ENCODE measurements at places on chromosomes 6 and 20.

DNA sequence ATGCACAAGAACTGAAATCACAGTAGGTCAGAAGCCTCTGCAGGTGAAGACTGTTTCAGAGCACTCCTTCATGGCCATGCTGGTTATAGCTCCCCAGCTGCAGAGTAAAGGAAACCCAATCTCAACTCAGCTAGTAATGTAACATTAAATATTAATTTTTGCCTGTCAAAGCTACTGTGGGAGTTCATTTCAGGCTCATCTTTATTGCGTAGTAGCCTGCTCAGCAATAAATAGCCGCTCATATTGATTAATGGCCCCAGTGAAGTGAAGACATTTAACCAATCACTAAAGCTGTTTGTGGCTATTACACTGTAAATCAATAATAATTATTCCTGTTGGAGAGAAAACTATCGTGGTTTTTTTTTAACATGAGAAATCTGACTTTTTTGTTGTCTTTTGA is 101.7 kb downstream of the FRK start:
- DNase-seq = no peak

- peak; percentile 17 for DNase-seq
Measured at GRCh38 chr6:122947355-122947754, 48.7 kb upstream of the CLVS2 start.

DNA sequence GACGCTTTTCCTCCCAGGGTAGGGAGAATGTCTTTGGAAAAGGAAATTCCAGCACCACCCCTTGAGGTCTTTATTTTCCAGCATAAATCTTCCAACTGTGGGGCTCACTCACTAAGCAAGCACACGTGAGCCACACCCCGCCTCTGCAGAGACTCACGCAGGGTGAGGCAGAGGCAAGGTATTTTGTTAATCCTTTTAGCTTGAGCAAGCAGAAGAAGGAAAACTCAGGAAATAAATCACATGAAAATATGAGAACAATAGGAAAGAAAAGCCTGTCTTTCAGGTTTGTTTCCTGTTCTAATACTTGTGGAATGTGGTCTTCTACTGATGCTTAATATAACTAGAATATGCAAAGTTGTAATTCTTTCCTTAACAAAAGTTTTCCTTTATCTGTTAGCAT is 4.1 kb upstream of the PHACTR2 start:
- DNase-seq = no peak

- no peak for DNase-seq
Measured at GRCh38 chr6:11527274-11527870, 10.2 kb upstream of the TMEM170B start.

GRCh38 chr6:124881898-124882578 is 80.2 kb upstream of the RNF217 start:
- no peak for DNase-seq

- DNase-seq = no peak
Measured at GRCh38 chr6:50451826-50452400, 261.4 kb upstream of the TFAP2D start.

DNA sequence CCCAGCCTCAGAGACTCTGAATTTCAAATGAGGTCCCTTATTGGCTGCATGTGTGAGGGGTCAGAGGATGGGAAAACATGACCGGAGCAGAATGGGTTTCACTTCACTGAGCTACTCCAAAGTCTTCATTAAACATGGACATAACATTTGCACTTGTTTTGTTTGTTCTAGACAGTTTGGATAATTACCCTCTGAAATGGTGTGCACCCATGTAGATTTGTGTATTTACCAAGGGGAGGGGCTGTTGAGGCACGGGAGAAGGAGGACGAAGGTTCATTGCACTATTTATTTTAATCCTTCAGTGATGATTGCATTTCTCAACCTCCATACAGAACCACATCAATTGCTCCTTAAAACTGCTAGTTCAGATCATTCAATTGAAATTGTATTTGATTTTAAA is 364.2 kb downstream of the TFAP2B start:
- DNase-seq = no peak

DNA sequence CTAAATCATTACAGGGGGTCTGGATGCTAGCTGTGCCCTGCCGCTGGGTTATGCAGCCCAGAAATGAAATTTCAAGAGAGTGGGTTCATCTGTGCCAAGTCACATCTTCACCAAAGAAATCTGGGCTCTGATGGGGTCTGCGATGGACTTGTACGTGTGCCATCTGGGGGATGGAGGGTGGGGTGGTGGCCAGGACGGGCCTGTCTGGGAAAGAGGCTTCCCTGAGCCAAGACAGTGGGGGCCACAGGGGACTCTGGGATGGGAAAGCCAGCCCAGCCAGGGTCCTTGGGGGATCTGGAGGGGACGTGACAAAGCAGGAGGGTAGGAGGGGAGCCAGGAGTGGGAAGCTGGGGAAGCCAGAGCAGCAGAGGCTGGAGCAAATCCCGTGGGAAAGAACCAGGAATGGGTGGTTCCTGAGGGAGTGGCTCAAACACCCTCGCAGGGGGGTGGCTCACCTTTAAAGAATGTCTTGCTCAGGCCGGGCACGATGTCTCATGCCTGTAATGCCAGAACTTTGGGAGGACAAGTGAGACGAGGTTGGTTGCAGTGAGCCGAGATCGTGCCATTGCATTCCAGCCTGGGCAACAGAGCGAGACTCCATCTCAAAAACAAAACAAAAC is 36.3 kb upstream of the SULF2 start:
- DNase-seq = no peak

DNA sequence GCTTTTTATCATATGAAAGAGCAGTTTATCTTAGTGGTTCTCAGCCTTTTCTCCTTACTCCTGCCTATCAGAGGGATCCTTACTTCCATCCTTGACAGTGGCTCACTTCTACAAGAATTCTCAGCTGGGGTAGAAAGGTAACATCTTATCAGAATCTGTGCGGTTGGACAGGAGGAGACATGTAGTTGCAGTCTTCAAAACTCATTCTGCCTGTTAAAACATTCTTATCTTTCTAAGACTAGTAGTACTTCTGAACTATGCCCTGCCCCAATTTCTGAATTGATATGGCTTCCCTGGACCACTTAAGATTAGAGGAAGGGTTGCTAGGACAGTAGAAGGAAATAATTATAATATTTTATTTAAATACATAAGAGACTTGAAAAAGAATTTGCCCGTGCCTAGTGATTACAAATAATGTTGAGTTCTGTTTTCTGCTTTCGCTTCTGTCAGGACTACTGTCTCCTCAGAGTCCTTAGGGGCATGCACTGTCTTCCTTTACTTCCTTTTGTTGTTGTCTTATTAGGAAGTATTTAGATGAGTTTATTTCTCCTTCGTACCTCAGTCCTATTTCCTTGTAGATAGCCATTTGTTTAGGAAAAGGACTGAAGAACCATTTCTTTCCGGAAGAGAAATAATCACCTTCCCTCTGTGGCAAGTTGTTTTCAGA is 24.9 kb downstream of the BLTP3A start:
- DNase-seq = no peak

GRCh38 chr20:50285376-50286173 is 94.9 kb downstream of the CEBPB start:
- no peak for DNase-seq

GRCh38 chr6:33451606-33452005 is 2.8 kb upstream of the ZBTB9 start:
- no peak for DNase-seq

DNA sequence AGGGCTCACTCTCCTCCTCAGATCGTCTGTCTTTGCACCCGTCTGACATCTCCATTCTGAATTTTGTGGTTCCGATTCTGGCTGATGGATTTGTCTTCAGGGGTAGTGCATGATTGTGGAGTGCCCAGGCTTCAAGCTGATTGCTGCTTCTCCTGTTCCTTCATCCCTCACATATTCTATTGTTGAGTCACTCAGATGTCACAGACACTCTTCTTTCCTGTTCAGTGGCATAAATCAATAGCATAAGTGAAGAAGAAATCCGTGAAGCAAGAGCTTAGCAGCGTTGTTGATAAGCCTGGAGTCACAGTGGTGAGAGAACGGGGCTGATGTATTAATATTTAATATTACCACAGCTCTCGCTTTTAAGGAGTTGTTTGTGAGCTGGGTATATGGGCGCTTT is 152.5 kb downstream of the MTHFD1L start:
- no peak for DNase-seq

DNA sequence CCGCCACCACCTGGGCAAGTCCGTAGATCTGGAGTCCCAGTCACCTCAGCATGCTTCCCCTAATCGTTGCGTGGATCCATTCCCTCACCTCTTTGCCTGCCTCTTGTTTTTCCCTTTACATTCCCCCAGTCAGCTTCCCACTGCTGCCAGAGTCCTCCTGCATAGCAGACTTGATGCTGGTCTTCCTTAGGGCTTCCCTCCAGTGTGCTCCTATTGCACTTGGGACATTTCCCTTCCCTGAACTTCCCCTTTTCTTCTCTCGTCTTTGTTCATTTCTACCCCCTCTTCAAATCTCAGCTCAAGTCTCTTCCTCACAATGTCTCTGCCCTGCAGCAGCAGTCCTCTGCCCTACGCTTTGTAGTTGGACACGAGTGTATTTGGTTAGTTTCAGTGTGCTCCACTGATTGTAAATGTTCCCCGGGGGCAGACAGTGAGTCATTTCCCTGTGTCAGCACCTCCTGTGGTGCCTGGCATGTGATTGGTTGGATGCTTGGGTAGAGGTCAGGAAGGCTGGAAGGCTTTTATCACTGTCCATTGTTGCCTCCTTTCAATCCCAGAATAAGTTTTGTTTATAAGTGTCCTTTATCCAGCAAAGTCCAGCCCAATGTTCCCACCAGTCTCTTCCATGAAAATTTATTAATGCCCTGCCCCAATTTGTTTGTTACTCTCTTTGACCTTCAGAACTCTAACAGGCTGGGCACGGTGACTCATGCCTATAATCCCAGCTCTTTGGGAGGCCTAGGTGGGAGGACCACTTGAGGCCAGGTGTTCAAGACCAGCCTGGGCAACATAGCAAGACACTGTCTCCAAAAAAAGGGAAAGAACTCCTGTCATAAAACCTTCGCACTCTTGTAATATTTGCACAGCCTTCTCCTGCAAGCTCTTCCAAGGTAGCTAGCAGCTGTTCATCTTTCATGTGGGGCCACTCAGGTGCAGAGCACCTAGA is 38.3 kb downstream of the FAM120B start:
- DNase-seq = peak; percentile 93

GRCh38 chr6:48027704-48028435 is 83.1 kb downstream of the PTCHD4 start:
- no peak for DNase-seq

- DNase-seq = no peak
Measured at GRCh38 chr20:21016751-21017150, 89.4 kb downstream of the LINC00237 start.

DNA sequence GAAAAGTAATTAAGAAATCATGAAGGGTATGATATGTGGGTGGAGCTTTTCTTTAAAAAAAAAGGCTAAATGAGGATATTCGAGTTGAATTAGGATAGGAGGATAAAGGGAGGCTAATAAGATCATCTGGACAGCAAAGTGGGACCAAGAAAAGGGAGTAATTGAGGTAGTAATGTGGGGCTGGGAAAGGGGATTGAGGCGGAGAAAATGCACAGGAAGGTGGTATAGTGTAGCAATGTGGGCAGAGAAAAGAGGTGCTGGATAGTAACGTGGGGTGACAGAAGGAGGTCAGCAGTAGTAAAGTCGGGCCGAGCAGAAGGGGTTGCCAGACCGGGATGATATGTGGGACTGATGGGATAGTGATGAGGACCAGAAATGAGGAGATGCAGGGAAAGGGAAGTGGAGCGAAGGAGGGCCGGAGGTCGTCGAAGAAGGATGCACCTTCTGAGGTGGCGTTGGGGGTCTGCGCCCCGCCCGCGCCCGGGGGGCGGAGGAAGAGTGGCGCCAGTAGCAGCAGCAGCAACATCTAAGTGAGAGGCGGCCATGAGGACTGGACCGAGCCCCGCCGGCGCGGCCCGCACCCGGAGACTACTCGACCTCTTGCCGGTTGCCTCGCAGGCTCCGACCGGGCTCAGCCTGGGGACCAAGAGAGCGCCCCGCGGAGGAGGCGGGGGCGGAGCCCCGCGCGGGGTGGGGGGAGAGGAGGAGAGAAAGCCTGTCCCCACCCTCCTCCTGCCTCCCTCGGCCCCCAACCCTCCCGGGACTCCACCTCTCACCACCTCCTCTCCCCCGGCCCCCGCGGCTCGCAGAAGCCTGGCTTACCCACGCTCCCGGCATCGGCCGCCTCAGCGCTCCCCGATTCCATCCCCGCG is 887 bp downstream of the GABBR1 start:
- no peak for DNase-seq

DNA sequence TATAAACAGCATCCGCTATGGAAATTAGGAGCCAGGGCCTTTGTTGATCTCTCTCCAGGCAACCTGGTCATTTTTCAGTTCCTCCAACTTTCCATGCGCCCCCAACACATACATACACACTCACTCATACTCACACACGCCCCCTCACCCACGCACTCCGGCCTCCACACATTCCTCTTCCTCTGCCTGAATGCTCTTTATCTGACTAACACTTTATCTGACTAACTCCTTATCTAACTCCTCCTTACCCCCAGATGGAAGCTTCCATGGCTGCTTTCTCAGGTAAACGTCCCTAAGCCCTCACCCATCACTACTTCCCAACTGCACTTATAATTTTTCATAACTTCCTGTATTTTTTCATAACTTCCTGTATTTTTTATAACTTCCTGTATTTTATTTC is 17.4 kb downstream of the CASS4 start:
- no peak for DNase-seq

GRCh38 chr6:159714404-159714803 is 12.9 kb upstream of the WTAP start:
- DNase-seq = no peak

GRCh38 chr20:54017846-54018245 is 52.5 kb downstream of the BCAS1 start:
- DNase-seq = no peak

DNA sequence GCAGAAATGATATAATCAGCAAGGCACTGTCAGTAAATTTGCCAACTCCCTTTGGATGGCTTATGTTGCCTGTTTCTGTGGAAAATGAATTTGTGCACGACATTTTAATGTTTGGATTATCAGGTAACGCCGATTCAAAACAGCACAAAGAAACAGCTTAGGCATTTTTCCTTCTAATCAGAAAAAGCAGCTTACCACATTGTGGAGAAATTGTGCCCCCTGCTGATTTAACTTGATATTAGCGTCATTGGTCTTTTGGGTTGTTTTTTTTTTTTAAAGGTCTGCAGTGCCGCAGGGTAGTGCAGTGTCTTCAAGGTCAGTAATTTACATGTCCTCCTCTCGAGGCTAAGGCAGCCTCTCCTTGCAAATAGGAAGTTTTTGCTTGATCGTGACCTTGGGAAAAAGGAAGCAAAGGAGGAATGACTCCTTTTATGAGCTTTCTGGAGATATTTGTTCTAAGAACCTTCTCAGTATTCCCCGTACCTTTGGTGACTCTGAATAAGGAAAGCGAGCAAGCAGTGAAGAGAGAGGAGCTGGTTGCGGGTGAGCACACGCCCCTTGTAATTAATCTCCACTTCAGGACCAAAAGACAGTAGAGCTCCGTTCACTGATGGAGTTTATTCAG is 79.1 kb downstream of the ELOVL4 start:
- DNase-seq = peak; percentile 78

GRCh38 chr6:159305159-159305558 is 136.0 kb downstream of the FNDC1 start:
- DNase-seq = peak; percentile 40

All from COLO829 (cell line).